GM23338 (cell line): ENCODE measurements at places on chromosomes 7 and 10. TPM values are rescaled to one million over a fixed set of nuclear protein-coding genes. Genes with fewer than 3 reads are reported as not detected.
A peak's percentile ranks its signal among the peaks of the same experiment; 100 is the strongest.

- DNase-seq, result peak; percentile 87
Observed at GRCh38 chr7:101094791-101095375, 9.6 kb downstream of the TRIM56 start.

GRCh38 chr7:80699045-80699638 lies 60.7 kb downstream of the CD36 start:
- peak; percentile 77 for DNase-seq

- no peak for DNase-seq
Observed at GRCh38 chr10:117500456-117500855, 42.1 kb upstream of the EMX2 start.

DNA sequence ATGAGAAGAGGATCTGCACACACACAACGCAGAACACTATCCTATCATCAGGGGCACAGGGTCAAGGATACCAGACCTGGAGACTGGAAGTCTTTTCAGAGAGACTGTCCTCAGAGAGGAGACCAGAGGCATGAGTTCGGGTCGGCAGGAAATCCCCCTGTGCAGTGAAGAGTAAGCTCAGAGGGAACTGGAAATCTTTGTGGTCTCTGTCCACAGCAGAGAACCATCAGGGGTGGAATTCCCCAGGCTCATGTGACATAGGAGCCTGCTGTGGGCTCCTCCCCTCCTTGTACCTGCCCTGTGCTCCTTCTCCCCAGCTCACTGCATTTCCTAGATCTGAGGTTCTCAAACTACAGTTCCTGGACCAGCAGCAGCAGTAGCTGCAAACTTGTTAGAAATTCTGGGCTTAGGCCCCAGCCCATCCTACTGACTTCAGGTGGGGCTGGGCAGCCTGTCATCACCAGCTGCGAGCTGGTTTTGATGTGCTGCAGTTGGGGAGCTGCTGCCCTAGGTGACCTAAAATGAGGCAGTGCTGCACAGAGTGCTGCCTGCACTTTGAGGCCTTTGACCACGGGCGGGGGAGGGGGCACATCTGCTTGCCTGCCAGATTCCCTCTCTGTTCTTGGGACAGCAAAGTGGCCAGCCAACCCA lies 2.4 kb downstream of the ZMIZ2 start:
- DNase-seq, result no peak

DNA sequence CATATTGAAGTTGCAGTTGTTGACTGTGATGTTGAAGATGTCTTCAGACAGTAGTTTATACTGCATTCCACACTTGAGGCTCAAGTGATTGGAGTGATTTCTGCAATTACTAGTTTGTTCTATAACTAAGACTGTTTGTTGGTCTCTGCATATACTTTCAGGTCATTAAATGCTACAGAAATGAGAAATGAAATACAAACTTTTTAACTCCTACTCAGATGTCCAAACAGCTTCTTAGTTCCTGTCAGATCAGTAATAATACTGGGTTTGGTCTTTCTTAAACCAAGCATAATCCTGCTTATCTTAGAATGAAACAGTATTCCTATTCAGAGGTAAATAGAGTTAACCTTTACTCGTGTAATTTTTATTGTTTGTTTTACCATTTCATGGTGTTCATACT lies 115.9 kb downstream of the CCNY start:
- no peak for DNase-seq

Gene SHH
- total RNA-seq, result not detected in 2 replicates

Gene MGAM2
- 0.07 TPM in 1 of 2 replicates, not detected in the other for total RNA-seq

Gene ZNF487
- total RNA-seq, result 1.0 and 4.6 TPM in 2 replicates

Gene ENTPD1
- 2.0 and 2.3 TPM in 2 replicates for total RNA-seq

Gene ORAI2
- 21.7 and 33.8 TPM in 2 replicates for total RNA-seq

Gene C10orf95
- total RNA-seq, result 0.69 TPM in 1 of 2 replicates, not detected in the other
